Heart left ventricle (tissue), 16 donors: ENCODE measurements at places on chromosomes 12 and 14.

DNA sequence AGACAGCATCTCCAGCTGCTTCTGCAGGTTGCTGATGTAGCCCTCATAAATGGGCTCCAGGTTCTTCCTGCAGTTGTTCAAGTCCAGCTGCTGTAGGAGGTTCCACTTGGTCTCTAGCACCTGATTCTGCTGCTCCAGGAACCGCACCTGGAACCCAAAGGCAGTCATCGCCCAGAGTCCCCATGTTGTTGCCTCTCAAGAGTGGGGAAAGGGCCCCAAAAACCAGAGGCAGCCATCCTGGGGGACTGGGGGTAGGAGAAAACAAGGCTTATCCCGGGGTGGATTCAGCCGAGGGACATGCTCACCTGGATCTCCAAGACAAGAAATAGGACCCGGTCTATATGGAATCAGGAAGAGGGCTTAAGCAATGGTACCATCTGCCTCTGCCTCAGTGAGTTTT, 2.3 kb downstream of the KRT72 start:
- no peak for DNase-seq

DNA sequence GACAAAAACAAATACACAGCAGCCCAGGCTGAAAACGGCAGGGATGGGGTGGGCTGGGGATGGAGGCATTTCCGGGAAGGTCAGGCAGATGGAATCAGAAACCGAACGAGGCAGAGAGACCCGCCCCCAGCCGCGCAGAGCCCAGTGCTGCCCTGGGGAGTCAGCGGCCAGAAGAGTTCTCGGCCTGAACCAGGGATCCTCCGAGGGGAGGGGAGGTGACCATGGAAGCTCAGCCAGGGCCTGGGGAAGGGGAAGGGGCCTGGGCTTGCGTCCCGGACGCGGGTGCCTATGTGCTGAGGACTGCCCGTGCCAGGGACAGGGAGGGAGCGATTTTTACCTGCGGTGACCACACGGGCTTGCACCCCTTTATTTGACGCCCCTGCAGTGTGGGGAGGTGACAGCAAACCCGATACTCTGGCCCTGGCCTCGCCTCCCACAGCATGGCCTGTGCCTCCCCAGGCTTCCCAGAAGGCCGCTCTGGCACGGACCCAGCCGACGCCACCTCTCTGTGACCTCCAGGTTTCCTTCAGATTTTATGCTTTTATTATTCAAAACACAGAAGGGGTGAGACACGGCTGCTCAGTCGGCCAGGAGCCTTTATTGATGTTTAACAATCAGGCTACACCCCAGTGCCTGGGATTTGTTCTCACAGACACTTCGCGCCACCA, 7.7 kb downstream of the LRCOL1 start:
- DNase-seq: peak; percentile 48

GRCh38 chr12:75812271-75813018, 219.1 kb downstream of the PHLDA1 start:
- DNase-seq: no peak

DNA sequence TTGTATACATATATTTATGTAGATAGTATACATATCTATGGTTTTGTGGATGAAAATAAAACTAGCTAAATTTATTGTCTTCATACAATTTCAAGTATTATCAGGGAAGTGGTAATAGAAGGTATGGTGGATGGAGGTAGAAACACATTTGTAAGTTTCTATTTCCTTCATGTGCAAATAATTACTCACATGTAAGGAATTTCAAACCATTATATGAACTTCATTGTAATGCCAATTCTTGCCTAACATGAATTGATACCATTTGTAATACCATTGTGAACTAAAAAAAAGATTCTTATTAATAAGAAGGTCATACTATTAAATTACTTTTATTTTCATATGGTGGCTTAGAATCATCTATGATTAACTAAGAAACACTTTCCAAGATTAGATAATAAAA, 20.1 kb upstream of the PPFIA2 start:
- DNase-seq: no peak

- DNase-seq: no peak
Observed at GRCh38 chr14:71209888-71210287, 302.6 kb downstream of the PCNX1 start.

GRCh38 chr14:91548108-91548507, 38.0 kb upstream of the PPP4R3A start:
- no peak for DNase-seq

GRCh38 chr12:31853520-31853919, 105.7 kb upstream of the RESF1 start:
- DNase-seq: no peak

DNA sequence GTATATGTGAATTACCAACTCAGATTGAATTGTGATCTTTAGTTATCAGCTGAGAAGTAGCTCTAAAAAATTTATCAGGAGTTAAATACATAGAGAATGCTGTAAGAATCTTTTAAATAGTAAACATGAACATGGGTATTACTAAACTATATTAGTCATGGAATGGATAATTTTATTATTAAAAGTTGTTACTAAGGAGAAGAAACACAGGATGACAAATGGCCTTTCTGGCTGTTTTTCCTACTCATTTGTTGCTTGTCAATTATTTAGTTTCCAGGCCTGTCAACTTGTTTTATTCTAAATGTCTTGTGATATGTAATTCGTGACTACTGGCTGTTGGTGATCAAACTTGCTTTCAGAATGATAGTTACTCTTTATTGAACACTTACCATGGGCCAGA, 58.7 kb downstream of the KTN1 start:
- no peak for DNase-seq

- DNase-seq: no peak
Observed at GRCh38 chr12:90098132-90098779, 389.6 kb upstream of the ATP2B1 start.

DNA sequence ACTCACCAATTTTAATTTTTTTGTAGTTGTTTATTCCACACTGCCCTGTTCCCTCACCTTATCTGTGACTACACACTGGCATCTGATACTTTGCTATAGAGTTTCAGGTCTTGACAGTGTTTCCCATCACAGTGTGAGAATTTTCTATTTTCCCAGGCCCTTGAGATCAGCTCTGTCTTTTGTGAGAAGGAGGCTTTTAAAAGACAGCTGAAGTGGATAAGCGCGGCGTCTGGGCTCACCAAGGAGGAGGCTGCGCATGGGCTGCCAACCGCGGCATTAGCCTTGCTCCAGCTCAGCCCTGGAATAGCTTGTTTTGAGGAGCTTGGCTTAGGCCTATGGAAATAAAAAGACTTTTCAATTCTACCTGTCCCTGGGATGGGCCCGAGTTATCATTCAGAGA, 181.3 kb downstream of the RMST start:
- DNase-seq: no peak

GRCh38 chr12:19075711-19076340, 53.7 kb upstream of the PLEKHA5 start:
- DNase-seq: no peak

GRCh38 chr12:45775465-45775864, 46.0 kb downstream of the ARID2 start:
- DNase-seq: no peak

DNA sequence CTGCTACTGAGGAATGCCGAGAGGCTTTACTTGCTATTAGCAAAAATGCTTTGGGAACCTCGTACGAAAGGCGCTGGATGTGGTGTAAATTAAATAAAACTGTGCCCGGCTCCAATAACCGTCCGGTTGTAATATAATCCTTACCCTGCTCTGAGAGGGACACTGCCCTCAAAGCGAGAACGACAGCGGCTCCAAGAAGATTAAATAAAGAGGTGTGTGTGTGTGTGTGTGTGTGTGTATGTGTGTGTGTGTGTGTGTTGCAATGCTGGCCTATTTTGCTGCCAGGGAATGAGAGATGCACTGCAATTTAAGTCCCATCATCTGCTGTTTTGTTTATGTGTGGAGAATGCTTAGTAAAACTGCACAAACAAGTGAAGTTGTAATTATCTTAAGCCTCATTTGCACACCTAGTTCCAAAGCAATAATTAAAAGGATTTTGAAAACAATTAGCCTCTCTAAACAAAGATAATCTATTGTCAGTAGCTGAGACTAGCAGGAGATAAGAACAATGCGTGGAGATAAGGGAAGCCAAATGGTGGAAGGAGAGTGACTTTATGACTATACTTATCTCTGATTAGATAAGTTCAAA, 1.2 kb upstream of the SIX1 start:
- DNase-seq: no peak

DNA sequence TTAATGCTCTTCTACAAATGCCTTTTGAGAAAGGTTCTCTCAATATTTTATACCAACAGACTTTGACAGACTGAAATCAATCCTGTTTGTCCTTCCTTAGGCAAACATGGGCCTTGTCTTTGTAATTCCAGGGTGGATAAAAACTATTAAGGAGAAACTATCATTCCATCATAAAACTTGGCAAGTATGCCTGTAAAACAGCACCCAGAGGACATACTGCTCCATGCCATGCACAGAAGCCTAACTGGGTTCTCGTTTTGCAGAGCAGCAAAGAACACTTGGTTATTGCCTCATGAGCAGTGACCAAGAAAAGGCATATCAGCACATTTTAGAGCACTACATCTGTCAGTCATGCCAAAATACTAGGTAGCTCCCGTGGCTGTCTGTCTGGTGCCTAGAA, 33.8 kb upstream of the PTGDR start:
- DNase-seq: no peak

GRCh38 chr12:90030726-90031125, 322.1 kb upstream of the ATP2B1 start:
- DNase-seq: no peak

GRCh38 chr12:131720921-131721320, 10.0 kb downstream of the SFSWAP start:
- DNase-seq: no peak

- no peak for DNase-seq
Observed at GRCh38 chr14:22040781-22041125, 367.1 kb upstream of the OR4E1 start.

DNA sequence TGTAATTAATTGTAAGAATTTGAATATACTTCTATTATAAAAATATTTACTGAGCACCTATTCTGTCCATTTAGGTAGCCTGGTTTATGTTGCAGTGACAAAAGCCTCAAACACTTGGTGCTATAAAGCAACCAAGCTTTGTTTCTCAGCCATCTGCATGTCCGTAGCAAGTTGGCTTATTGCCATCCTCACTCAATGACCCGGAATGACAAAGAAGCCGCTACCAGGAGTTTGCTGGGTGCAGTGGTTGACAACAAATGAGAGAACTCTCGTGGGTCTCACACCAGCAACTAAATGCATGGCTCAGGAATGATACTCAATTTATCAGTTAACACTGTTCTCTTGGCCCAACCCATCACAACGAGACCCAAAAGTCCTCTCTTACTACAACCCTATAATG, 553.1 kb downstream of the DIO2 start:
- DNase-seq: no peak

- peak; percentile 16 for DNase-seq
Observed at GRCh38 chr14:60106339-60106738, 14.6 kb downstream of the PCNX4 start.

GRCh38 chr12:16037533-16037932, 126.4 kb downstream of the DERA start:
- DNase-seq: no peak

GRCh38 chr12:86331012-86331411, 74.8 kb upstream of the MGAT4C start:
- no peak for DNase-seq

DNA sequence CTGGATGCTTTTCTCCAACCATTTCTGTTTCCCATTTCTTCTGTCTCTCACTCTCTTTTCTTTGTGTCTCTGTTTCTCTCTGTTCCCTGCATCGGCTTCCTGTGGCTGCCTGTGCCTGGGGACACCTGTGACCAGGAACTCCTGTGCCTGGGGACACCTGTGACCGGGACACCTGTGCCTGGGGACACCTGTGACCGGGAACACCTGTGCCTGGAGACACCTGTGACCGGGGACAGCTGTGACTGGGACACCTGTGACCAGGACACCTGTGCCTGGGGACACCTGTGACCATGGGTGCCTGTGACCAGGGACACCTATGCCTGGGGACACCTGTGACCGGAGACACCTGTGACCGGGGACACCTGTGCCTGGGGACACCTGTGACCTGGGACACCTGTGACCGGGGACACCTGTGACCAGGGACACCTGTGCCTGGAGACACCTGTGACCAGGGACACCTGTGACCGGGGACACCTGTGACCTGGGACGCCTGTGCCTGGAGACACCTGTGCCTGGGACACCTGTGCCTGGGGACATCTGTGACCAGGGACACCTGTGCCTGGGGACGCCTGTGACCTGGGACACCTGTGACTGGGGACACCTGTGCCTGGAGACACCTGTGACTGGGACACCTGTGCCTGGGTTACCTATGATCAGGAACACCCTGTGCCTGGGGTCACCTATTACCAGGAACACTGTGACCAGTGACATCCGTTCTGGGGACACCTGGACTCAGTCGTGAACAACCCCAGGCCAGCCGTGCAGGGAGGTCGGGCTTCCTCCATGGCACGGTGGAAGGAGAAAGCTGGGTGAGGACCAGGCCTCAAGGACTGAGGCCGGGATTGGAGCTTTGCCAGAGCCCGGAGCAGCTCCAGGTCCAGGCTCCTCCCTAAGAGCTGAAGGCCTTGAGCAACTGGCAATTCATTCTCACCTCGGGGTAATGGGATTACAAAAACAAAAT, 23.4 kb upstream of the FBRSL1 start:
- DNase-seq: peak; percentile 37

DNA sequence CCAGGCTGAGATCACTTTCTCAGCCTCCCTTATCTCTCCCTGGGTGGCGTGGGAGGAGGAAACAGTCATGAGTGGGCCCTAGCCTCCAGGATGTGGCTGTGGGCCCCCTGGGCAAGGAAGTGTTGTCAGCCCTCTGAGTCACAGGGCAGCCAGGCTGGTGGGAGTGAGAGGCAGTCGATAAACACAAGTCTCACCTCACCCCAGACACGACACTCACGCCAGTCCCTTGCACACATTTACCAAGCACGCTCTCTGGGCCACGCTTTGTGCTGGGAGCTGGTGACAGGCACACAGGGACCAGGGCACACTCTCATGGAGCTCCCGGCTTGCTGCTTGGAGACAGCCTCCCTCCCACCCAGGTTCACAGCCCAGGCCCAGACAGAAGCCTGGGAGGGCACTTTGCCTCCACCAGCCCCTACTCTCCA, 1.9 kb upstream of the KRT79 start:
- no peak for DNase-seq

GRCh38 chr12:26195641-26196420, 458 bp downstream of the SSPN start:
- peak; percentile 59 for DNase-seq

DNA sequence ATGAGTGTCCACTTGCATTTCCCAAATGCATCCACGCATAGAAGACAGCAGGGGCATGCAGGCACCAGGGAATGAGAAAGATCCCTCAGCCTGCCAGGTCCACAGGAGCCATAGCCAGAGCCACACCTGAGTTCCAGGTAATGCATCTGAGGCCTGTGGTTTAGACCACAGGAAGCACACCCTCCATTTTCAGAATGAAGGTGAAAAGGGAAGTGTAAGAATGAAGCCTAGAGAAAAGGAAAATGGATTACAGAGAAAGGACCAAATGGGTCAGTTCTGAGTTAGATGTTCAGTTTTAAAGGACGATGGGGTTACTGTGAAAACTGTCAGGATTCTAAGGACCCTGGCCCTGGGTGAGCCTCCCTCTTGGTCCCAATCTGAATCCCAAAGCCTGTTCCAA, 1283.2 kb downstream of the TMEM121 start:
- no peak for DNase-seq
